ENCODE measurements at places on chromosomes 1 and 21.

GRCh38 chr21:38326899-38327298 is 70.1 kb downstream of the KCNJ15 start:
- no peak for DNase-seq

DNA sequence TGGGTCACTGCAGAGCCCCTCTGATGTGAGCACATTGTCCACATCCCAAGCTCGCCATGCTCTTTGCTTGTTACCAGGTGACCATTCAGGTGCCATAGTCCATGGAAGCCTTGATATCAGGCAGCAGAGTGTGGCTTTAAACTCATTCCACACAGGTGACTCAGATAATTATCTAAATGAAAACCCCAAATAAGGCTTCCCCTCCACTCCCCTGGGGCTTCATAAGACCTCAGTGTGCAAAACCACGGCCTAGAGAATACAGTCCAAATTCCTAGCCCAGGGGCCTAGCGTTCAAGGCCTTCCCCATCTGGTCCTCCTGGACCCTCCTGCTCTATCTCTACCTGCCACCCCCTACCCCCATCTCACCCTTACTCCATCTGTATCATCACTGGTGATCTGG is 97.1 kb downstream of the ARHGEF10L start:
- DNase-seq = no peak

DNA sequence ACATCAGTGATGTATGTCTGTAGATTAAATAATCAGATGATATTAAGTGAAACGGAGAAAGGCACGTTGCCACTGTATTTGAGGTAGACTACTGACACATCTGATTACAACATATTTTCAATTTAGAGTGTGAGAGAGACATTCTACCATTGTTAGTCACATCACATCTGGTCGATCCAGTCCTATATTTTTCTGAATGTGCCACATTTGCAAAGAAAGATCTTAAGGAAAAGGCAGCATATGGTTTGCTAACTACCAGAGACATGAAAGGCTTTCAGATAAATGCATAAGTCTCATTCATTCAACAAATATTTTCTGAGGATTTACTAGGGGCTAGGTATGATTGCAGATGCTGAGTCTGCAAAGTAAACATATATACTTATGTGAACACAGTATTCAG is 114.3 kb upstream of the RUNX1 start:
- DNase-seq = no peak

DNA sequence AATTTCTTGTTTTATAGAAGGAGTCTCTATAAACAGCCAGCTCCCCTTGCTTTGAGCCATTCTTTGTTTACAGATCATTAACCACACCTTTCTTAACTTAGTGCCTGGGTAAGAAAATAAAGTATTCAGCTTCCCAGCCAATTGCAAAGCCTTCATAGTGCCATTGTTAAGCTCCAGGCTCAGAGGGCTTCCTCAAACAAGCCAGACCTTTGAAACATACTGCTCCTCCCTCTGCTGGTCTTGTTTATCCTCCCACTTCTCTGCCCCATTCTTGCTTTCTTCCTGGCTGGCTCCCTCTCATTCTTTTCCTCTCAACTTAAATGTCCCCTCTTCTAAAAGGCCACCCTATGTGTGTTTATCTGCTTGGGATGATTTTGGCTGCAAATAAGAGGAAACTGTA is 319.4 kb upstream of the ST6GALNAC5 start:
- DNase-seq = no peak

DNA sequence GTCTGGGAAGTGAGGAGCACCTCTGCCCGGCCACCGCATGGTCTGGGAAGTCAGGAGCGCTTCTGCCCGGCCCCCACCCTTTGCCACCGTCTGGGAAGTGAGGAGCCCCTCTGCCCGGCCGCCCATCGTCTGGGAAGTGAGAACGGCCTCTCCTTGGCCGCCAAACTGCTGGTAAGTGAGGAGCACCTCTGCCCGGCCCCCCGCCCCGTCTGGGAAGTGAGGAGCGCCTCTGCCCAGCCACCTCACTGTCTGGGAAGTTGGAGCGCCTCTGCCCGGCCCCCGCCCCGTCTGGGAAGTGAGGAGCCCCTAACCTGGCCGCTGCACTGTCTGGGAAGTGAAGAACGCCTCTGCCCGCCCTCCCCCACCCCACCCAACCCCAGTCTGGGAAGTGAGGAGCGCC is 22.6 kb downstream of the KCNH1 start:
- no peak for DNase-seq

GRCh38 chr1:11990303-11991032 is 10.2 kb downstream of the MFN2 start:
- no peak for DNase-seq

GRCh38 chr1:157958263-157958662 is 35.2 kb upstream of the KIRREL1 start:
- DNase-seq = no peak

DNA sequence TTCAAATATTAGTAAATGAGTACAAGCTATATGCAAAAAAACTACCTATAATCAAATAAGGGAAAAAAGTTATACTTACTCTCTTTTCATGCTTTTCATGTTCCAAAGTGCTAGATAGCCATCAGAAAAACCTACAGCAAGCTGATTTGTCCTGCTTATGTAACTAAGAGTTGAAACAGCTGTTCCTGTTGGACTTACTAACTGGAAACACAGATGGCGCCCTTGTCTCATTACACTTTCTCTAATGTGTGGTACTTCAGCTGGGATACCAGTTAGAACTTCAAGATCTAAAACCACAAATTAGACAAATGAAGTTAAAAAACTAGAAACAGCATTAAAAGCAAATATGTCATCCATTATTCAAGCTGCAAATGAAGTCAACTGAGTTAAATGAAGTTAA is 24.3 kb downstream of the AHCTF1 start:
- no peak for DNase-seq

DNA sequence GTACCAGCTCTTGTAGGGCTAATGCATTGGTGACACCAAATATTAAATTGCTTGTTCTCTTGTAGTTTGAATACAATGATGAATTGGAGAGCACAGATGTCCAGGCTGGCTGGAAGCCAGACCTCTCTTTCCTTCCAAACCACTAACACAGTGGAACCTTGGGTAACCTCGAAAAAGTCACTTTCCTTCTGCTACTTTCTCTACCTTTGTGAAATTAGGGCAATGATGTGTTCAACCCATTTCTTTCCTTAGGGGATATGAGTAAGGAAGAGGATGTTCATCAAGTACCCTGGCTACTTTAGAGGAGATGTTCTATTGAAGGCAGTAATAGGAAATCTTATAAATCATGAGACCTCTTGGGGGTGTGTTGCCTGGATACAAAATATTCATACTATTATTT is 55.7 kb downstream of the XCL2 start:
- DNase-seq = no peak

DNA sequence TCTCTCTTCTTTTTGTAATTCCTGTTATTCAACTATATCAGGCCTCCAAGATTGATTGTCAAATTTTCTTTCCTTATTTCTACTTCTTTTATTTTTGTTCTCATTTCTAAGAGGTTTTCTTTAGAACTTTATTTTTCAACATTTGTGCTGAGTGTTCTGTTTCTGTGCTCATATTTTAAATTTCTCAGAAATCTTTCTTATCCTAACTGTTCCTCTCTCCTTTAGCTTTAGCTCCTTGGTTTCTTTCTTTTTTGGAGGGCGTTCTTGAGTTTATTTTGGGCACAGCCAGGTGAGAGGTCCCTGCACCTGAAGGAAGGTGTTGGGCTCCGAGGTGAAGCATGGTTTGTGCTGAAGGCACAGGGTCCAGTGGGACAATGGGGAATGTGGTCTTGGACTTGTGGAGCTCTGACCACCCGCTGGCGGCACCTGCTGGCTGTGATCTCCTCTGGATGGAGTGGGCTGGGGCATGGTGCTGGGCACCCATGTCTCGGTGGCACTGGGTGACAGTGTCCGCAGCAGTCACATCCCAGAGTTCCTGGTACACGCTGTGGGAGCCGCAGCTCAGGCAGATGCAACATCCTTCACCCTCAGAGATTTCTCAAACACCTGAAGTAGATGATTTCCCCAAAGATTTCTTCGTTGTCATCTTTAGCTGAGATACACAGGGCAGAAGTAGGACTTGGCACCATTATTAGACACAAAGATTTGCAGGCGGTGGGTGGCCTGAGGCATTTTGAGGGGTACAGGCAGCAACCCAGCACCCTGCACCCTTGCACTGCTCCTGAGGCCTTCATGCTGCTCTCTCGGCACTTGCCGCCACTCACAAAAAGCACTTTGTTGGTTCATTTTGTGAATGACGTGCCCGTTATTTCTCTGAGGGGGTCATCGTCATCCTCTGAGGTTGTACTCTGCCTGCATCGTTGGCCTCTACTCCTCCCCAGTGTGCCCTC is 38.2 kb upstream of the DIP2A start:
- DNase-seq = no peak

DNA sequence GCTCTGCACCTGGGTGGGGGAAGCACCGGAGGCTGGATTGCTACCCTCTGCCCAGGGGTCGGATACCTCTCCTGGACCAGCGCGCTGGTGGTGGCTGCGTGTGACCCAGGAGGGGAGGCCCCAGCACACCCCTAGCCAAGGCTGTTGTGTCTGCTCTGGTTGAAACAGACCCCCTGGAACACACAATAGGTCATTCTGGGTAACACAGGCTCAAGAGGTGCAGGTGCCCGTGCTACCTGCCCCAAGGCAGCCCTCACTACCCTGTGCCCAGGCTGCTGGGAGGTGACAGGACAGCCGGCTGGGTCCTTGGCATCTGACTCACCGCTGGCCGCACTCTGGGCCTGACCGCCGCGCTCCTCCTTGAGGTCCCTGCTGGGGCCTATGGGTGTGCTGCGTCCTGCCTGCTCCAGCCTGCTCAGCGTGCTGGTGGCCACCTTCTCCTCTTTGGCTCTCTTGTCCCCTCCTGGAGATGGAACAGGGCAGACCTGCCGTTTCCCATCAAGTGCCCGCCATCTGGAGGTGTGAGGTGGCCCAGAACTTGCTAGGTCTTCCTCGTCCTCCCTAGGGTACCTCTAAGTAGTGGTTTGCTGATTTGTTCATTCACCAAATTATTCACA is 30.0 kb downstream of the ZBTB17 start:
- no peak for DNase-seq

DNA sequence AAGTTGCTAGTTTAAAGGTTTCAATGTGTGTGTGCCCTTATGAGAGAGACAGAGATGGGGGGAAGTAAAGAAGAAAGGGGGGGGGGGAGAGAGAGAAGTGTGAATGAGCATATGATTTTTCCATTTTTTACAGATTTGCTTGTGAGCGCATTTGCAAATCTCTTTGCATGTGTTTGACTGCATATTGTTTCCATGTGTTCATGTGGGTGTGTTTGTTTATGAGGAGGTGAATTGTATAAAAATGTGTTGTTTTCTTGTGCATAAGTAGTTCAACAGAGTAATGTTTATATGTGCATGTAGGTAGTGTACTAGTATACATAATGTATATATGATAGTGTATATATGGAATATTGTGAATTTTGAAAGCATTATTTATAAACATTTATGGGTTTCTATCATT is 205.9 kb upstream of the SPAG17 start:
- no peak for DNase-seq

DNA sequence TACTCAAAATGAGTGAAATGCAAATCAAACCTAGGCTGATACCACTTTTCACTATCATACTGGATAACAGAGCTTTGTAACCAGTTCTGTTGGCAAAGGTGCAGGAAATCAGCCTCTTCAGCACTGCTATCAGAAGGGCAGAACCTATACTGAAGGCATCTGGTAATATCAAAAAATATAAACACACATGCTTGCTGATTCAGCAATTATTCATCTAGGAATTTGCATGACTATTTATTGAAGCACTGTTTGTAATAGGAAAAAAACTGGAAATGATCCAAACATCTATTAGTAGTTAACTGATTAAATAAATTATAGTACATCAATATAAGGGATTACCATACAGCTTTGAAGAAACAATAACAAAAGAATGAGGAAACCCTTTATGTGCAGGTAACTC is 21.4 kb downstream of the ARHGAP29 start:
- no peak for DNase-seq

DNA sequence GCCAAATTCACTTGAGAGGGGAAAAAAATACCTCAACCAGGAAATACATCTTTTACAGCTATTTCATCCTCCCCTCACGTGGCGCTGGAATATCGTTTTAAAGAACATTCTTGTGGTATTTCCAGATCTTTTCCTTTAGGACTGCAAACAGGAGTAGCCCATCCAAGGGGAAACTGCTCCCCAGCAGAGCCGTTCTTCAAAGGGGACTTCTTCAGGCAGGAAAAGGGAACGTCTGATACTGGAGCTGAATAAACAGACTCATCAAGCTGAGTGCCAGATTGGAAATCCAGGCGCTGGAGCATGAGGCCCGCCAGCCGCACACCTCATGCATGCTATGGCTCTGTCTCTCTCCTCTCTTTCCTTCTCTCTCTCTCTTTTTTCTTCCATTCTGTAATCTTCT is 34.0 kb upstream of the PROX1 start:
- DNase-seq = no peak

DNA sequence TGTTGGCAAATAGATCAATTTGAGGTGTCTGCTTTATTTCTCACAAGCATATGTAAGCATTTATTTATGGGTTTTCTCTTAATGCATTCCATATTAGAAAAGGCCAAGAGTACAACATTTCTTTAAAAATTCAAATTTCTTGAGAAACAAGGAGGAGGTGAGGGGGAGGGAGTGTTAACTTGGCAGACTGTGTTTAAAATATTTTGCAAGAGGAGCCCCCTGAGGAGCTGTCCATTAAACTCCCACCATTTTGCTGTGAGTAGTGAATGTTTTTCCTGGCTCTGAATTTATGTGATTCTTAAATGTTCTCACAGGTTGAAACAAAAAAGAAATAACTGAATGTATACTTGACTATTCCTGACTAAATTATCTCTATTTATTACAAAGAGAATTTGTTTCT is 363.8 kb downstream of the PTPRC start:
- no peak for DNase-seq

- peak; percentile 15 for DNase-seq
These were observed 29.4 kb downstream of the SPATA17 start for GRCh38 chr1:217660353-217661062.

DNA sequence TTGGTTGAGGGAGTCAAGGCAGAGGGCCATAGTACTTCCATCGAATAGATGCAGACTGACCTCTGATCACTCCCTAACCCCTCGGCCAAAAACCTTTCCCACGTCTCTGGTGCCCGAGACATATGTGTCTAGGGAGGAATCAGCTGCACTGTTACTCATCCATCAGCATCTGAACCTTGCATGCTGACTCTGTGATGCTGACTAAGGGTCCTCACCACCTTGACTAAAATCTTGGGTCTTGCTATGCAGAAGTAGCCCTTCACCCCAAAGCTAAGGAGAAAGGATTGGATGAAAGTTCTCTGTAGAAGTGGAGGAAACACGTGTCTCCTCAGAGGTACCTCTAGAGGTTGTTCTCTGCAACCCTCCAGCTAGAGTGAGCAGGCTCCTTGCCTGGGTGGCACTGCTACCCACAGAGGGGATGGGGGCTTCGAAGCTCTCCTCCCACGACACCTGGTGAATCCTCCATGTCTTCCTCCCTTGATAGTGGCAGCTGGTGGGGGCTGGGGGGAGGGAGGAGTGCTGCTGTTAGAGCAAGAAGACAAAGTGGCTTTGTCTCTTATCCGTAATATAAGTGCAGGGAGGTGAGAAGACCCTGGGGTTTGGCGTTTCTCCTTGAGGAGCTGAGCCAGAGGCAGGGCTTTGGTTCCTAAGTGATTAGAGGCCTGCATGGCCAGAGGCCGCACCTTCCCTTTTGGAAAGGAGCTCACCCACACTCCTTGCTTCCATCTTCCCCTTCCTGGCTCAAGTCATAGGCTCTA is 45.1 kb downstream of the ATP2B4 start:
- no peak for DNase-seq

GRCh38 chr1:211347077-211347844 is 20.6 kb downstream of the TRAF5 start:
- no peak for DNase-seq

Data from H54 (cell line).